Chondrocyte (in vitro differentiated cells): ENCODE measurements at places on chromosomes 6 and 20. TPM values are rescaled to one million over a fixed set of nuclear protein-coding genes. Genes with fewer than 3 reads are reported as not detected.

- H3K36me3 ChIP-seq = no peaks in the 10 kb centered on the region
- no peak for DNase-seq
- H3K4me1 ChIP-seq = peaks cover 10% of the 10 kb centered on the region
Observed at GRCh38 chr6:55974688-55975087, 99.3 kb upstream of the BMP5 start.

The MEP1A gene
- total RNA-seq = not detected in 3 replicates

DNA sequence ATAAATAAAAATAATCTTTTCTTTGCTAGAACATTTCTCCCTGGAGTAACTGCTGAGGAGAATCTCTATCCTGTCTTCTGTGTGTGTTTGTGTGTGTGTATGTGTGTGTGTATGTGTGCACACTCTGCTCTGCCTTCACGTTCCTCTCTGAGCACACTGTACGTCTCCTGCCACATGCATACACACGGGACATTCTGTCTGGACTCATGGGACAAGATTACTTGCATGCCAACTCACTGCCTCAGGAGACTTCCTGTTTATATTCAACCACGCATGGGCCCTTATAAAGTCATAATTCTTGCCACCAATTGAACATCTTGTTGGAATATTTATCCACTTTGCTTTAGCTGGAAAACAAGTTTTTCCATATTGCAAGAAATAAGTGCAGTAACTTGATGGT lies 930.6 kb downstream of the KIF16B start:
- no peaks in the 10 kb centered on the region for H3K36me3 ChIP-seq
- peaks cover 21% of the 10 kb centered on the region for H3K4me1 ChIP-seq
- H3K27ac ChIP-seq = peak overlapping the region; percentile 70
- no peaks in the 10 kb centered on the region for H3K27me3 ChIP-seq

DNA sequence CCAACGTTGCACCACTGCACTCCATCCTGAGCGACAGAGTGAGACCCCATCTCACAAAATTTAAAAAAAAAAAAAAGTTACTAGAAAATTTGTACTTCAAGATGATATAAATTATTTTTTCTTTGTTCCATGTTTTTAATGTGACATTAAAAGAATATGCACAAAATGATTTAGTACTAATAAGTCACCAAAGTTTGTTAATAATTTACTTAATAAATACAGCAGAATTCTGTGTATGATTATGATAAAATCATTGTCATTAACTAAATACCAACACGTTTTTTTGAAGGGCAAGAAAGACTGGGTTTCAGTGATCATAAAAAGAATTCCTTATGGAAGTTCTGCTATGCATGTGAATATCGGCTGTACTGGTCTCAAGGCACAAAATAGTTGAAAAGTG lies 28.1 kb downstream of the GOPC start:
- H3K27ac ChIP-seq = no peak overlapping the region
- peaks cover 22% of the 10 kb centered on the region for H3K36me3 ChIP-seq
- H3K4me1 ChIP-seq = peaks cover 3% of the 10 kb centered on the region
- no peak for DNase-seq

The C6orf141 gene
- total RNA-seq = not detected in 3 replicates
